ENCODE measurements at places on chromosomes 12 and 14.
A peak's percentile ranks its signal among the peaks of the same experiment; 100 is the strongest.

GRCh38 chr14:54686871-54687749 lies 120.2 kb downstream of the SAMD4A start:
- no peak overlapping the region for H3K27ac ChIP-seq
- H3K27me3 ChIP-seq, result peaks cover 73% of the 10 kb centered on the region
- DNase-seq, result no peak
- peaks cover 12% of the 10 kb centered on the region for H3K4me1 ChIP-seq
- H3K36me3 ChIP-seq, result no peaks in the 10 kb centered on the region

DNA sequence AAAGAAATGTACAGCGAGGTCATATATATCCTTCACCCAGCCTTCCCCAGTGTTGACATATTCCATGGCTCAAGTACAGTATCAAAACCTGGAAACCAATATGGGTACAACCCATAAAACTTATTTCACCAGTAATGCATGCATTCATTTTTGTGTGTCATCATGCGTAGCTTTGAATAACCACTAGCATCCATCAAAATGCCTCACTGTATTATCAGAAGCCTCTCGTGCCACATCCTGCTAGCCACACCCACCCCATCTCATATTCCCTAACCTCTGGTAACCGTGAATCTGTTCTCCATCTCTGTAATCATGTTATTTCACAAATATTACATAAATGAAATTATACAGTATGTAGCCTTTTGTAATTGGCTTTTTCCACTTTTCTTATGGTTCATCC lies 314.3 kb downstream of the RAD51B start:
- no peak overlapping the region for H3K27ac ChIP-seq
- peaks cover 5% of the 10 kb centered on the region for H3K4me1 ChIP-seq
- no peaks in the 10 kb centered on the region for H3K27me3 ChIP-seq
- no peaks in the 10 kb centered on the region for H3K36me3 ChIP-seq
- DNase-seq, result no peak

DNA sequence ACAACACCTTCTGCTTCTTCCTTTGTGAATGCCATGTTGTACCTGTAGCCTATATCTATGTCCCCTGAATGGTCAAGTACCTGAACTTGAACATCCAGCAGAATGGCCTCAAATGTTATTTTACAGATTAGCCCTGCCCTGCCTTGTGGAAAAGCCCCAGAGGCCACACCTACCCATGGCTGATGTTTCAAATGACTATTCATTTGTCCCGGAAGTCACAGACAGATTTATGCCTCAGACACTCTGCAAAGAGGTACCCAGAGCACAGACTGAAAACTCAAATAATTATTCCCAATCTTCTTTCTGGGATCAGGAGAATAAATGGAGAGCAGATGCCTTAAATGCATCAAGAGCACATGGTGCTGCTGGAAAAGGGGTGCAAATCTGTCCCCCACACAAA lies 13.0 kb upstream of the DPF3 start:
- peaks cover 25% of the 10 kb centered on the region for H3K27me3 ChIP-seq
- H3K4me1 ChIP-seq, result peaks cover 6% of the 10 kb centered on the region
- no peaks in the 10 kb centered on the region for H3K36me3 ChIP-seq
- H3K4me3 ChIP-seq, result no peak overlapping the region

DNA sequence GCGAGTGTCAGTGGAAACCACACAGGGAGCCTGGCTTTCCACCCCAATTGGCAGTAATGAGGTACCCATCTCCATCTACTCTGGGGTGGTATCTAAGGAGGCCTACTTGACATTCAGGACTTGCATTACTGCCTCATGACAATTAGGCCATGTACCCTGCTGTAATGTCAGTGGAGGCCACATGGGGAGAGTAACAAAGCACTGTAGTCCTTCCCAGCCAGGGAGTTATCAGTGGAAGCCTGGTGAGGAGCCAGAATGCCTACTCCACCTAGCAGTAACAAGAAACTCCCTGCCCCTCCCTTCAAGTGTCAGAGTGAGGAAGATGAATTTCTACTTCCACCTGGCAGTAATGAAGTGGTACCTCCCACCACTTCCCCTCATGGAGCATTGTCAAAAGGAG lies 12.5 kb downstream of the TIMM9 start:
- H3K27me3 ChIP-seq, result no peaks in the 10 kb centered on the region
- H3K4me3 ChIP-seq, result no peak overlapping the region
- peaks cover 44% of the 10 kb centered on the region for H3K36me3 ChIP-seq
- no peak for DNase-seq
- H3K27ac ChIP-seq, result no peak overlapping the region
- peaks cover 6% of the 10 kb centered on the region for H3K4me1 ChIP-seq

GRCh38 chr14:74596741-74597450 lies 15.1 kb downstream of the LTBP2 start:
- no peak for DNase-seq
- no peak overlapping the region for H3K4me3 ChIP-seq
- H3K36me3 ChIP-seq, result no peaks in the 10 kb centered on the region
- H3K27me3 ChIP-seq, result peaks cover 22% of the 10 kb centered on the region
- H3K4me1 ChIP-seq, result no peaks in the 10 kb centered on the region

- no peaks in the 10 kb centered on the region for H3K27me3 ChIP-seq
- H3K4me1 ChIP-seq, result peaks cover 6% of the 10 kb centered on the region
- DNase-seq, result no peak
- no peak overlapping the region for H3K4me3 ChIP-seq
- peaks cover 84% of the 10 kb centered on the region for H3K36me3 ChIP-seq
- no peak overlapping the region for H3K27ac ChIP-seq
Measured at GRCh38 chr14:64000749-64001148, 147.9 kb downstream of the SYNE2 start.

GRCh38 chr14:76002383-76002782 lies 16.8 kb downstream of the IFT43 start:
- H3K27me3 ChIP-seq, result no peaks in the 10 kb centered on the region
- no peak overlapping the region for H3K27ac ChIP-seq
- no peaks in the 10 kb centered on the region for H3K4me1 ChIP-seq

GRCh38 chr12:42609605-42610004 lies 20.1 kb upstream of the PRICKLE1 start:
- no peaks in the 10 kb centered on the region for H3K36me3 ChIP-seq
- no peak overlapping the region for H3K4me3 ChIP-seq
- no peaks in the 10 kb centered on the region for H3K27me3 ChIP-seq
- H3K27ac ChIP-seq, result no peak overlapping the region
- no peaks in the 10 kb centered on the region for H3K4me1 ChIP-seq

DNA sequence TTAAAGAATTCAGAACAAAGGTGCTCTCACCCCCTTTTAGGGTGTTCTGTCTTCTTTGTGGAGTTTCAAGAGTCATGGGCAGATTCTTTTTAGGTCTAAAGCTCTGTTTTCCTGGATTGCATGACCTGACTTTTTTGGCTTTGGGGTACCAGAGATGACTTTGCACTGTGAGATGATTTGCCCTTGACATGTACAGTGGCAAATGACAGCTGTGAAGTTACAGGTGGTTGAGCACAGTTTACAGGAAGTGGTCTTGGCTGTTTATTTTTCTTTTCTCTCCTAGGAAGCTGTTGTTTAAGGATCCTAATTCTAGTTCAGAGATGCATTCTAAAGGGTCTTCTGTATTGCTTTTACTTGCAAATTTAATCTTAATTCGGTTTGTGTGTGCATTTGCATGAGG lies 83.8 kb upstream of the METAP2 start:
- DNase-seq, result no peak
- peaks cover 18% of the 10 kb centered on the region for H3K27me3 ChIP-seq
- H3K36me3 ChIP-seq, result no peaks in the 10 kb centered on the region
- H3K4me1 ChIP-seq, result no peaks in the 10 kb centered on the region
- H3K27ac ChIP-seq, result no peak overlapping the region

- no peaks in the 10 kb centered on the region for H3K36me3 ChIP-seq
Measured at GRCh38 chr12:40439771-40440492, 215.1 kb downstream of the LRRK2 start.

- peak overlapping the region; percentile 35 for H3K27ac ChIP-seq
- DNase-seq, result no peak
- peaks cover 73% of the 10 kb centered on the region for H3K4me1 ChIP-seq
- no peak overlapping the region for H3K4me3 ChIP-seq
Measured at GRCh38 chr12:49702676-49703215, 4.5 kb downstream of the FMNL3 start.

GRCh38 chr12:5499566-5500330 lies 67.8 kb downstream of the NTF3 start:
- no peak for DNase-seq
- H3K27ac ChIP-seq, result no peak overlapping the region
- H3K36me3 ChIP-seq, result no peaks in the 10 kb centered on the region
- peaks cover 26% of the 10 kb centered on the region for H3K27me3 ChIP-seq

GRCh38 chr14:20499108-20499507 lies 6.2 kb upstream of the RNASE10 start:
- H3K4me1 ChIP-seq, result peaks cover 7% of the 10 kb centered on the region
- peaks cover 7% of the 10 kb centered on the region for H3K27me3 ChIP-seq
- peak overlapping the region; percentile 53 for H3K27ac ChIP-seq
- no peaks in the 10 kb centered on the region for H3K36me3 ChIP-seq
- DNase-seq, result no peak
- no peak overlapping the region for H3K4me3 ChIP-seq

DNA sequence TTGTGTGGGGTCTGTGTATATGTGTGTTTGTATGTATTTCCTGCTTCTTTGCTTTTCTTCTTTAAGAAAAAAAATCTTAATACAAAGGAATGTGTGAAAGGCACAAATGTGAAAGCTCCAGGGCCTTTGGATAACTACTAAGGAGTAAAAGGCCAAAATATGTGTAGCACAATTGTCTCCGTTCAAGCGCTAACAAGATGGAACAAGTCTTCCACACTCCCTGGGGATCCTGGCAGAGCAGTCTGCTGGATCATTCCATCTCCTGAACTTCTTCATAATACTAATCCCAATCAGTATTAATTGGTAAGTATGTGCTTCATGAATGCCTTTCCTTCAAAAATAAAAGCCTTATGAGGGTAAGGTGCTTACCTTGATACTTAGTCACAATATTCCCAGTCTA lies 462.5 kb upstream of the TBX3 start:
- no peak for DNase-seq
- H3K4me1 ChIP-seq, result no peaks in the 10 kb centered on the region
- H3K27ac ChIP-seq, result no peak overlapping the region
- no peaks in the 10 kb centered on the region for H3K27me3 ChIP-seq
- no peak overlapping the region for H3K4me3 ChIP-seq
- H3K36me3 ChIP-seq, result no peaks in the 10 kb centered on the region

DNA sequence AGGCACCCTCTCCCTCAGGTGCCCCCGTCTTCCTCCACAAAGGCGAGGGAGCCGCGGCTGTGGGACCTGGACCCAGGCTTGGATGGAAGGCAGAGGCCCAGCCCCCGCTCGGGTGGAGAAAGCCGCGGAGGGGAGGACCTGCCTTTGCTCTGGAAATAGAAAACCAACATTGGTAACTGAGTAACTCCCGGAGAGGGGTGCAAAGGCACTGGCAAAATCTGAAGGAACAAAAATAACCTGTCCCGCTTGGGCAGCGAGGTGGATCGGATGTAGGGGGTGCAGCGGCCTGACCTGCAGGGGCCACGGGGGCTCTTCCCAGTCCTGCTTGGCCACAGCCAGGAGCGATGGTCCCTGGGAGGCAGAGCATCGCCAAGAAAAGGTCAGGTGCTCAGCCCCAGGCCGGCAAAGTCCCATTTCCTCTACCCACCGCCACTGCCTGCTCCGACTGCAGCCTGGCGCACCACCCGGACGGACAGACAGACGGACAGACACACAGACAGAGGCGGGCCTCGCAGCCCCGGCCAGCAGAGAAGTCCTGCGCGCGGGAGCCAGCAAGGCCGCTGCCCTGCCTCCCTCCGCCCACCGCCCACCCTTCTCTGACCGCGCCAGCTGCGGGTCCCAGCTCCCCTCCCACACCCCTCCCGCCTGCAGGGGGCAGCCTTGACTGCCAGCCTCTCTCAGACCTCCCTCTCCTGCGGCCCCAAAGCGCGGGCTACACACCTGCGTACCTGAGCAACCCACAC lies 21.4 kb upstream of the TMEM106C start:
- peaks cover 3% of the 10 kb centered on the region for H3K36me3 ChIP-seq
- H3K4me3 ChIP-seq, result no peak overlapping the region
- DNase-seq, result peak; percentile 29
- H3K4me1 ChIP-seq, result peaks cover 10% of the 10 kb centered on the region
- peaks cover 21% of the 10 kb centered on the region for H3K27me3 ChIP-seq

DNA sequence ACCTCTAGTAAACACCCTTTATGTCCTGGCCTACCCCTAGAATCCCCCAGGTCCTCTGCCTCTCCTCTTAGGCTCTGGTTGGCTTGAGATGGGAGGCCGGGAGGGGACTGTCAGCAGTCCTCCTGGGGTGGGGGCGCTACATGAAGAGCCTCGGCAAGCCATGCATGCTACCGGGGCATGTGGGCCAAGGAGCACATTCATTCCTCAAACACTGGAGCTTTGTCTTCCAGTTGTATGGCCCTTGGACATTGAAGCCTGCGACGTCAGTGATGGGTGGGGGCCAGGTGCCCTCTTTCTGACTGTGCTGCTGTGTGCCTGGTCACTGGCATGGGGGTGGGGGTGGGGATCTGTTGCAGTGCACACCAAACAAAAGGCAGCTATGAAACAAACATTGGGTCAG lies 15.8 kb upstream of the CELA1 start:
- H3K36me3 ChIP-seq, result peaks cover 12% of the 10 kb centered on the region
- H3K4me3 ChIP-seq, result no peak overlapping the region
- no peaks in the 10 kb centered on the region for H3K27me3 ChIP-seq
- H3K27ac ChIP-seq, result no peak overlapping the region
- DNase-seq, result no peak

GRCh38 chr12:179131-179884 lies 34.6 kb downstream of the SLC6A12 start:
- peaks cover 9% of the 10 kb centered on the region for H3K4me1 ChIP-seq
- H3K27ac ChIP-seq, result no peak overlapping the region
- H3K4me3 ChIP-seq, result no peak overlapping the region
- H3K36me3 ChIP-seq, result peaks cover 2% of the 10 kb centered on the region

DNA sequence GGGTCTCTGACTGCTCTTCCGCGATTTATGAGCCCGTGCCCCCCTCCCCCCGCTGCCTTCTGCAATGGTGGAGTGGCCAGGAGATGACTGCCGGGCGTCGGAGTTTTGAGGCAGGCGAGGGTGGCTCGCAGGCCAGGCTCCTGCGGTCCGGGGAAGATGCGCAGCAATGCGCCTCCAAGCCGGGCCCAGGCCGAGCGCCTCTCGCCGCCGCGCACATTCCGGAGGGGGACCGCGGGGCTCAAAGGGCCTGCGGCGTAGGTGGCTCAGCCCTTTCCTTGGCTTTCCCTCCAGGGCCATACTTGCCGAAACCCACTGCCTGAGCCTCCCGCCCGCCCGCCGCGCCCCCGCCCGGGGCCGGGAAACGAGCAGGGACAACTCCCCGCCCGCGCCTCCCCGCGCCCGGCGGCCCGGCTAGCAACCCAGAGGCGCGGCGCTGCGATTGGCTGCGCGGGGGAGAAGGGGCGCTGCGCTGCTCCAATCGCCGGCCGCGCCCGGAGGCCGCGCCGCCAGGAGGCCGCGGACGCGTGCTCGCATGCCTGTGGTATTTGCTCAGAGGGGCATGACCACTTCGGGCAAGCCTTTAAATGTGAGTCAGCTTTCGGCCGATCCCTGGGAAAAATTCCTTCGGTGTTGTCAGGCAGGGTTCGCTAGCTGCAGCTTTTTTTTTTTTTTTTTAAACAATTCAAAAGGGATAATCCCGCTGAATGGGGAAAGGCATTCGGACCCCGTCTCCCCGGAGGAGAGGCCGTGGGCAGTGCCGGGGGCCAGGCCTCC lies 157.9 kb upstream of the PARP11 start:
- H3K4me1 ChIP-seq, result peaks cover 21% of the 10 kb centered on the region
- H3K27ac ChIP-seq, result no peak overlapping the region
- DNase-seq, result peak; percentile 37
- H3K36me3 ChIP-seq, result peaks cover 4% of the 10 kb centered on the region
- peaks cover 14% of the 10 kb centered on the region for H3K27me3 ChIP-seq
- peak overlapping the region; percentile 68 for H3K4me3 ChIP-seq
